ENCODE measurements at places on chromosomes 3 and 15.

- DNase-seq = no peak
These were observed 7.6 kb upstream of the MUSTN1 start for GRCh38 chr3:52842424-52842823.

GRCh38 chr3:159149633-159150032 lies 347.8 kb downstream of the MFSD1 start:
- DNase-seq = no peak

DNA sequence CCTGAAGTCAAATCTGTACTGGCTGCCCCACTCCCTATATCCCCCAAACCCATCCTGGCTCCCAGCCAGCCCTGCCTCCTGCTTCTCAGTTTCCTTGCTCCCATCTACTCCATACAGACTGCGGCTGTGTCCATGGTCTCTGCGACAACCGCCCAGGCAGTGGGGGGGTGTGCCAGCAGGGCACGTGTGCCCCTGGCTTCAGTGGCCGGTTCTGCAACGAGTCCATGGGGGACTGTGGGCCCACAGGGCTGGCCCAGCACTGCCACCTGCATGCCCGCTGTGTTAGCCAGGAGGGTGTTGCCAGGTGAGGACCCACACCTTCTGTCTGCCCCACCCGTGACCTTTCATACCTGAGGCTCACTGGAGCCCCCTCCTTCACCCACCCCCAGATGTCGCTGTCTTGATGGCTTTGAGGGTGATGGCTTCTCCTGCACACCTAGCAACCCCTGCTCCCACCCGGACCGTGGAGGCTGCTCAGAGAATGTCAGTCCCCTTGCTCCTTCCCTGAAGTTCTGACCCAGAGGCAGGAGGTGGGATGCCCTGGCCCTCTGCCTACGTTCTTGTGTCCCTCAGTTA lies 14.7 kb downstream of the STAB1 start:
- no peak for DNase-seq

DNA sequence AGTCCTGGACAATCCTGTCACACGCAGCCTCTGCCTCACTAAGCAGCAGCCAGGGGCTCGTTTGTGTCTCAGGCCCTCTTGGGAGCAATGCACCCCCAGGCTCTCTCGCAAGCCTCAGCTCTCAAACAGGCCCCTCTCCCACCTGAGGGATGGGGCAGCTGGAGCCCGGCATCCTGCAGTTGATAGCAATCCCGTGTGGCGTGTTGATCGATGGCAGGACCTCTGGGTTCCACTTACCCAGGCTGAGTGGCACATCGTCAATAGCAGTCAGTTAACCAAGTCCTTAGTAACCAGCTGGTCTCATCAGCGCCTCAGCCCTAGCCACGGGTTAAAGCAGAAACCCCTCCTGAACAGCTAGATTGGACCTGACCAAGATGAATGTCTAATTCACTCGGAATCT lies 36.5 kb upstream of the PLXNA1 start:
- no peak for DNase-seq

GRCh38 chr3:159964166-159964973 lies 24.3 kb upstream of the IL12A start:
- no peak for DNase-seq

- no peak for DNase-seq
These were observed 88.0 kb upstream of the OSBPL11 start for GRCh38 chr3:125683067-125683829.

All from stimulated activated effector memory CD8-positive, alpha-beta T cell treated with anti-CD3 and anti-CD28 coated beads, Interleukin-12 subunit alpha, Interleukin-12 subunit beta, amount 100 ng/mL, for 72 hours (primary cell).